Kidney tubule cell (primary cell): ENCODE measurements at places on chromosomes 6 and 20.

GRCh38 chr6:150641398-150642139, 41.9 kb downstream of the PLEKHG1 start:
- DNase-seq, result peak; percentile 42

GRCh38 chr6:39221115-39221514, 8.2 kb downstream of the KCNK5 start:
- DNase-seq, result peak; percentile 32

DNA sequence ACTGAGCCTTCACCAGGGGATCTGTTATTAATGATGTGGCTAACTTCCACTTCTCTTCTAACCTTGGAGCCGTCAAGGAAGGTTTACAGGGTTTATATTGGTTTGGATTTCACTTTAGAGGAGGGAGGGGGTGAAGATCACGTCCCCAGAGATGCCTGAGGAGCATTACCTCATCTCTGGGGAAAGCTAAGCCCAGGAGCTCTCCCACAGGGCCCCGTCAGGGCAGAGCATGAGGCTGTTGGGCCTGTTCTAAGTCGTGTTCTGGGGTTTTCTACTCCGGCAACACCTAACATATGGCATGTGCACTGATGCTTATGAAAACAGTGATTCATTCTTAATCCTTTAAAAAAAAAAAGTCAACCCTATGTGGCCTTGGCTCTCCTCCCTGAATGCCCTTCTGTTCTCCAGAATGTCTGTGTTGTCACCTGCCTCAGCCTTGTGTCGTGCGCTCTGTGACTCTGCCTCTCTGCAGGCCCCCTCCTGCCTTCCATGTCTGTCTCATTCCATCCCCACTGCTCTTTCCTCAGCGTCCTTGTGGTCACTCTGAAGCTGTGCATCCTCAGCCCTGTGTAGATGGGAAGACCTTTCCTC, 97.4 kb upstream of the JARID2 start:
- DNase-seq, result peak; percentile 71

DNA sequence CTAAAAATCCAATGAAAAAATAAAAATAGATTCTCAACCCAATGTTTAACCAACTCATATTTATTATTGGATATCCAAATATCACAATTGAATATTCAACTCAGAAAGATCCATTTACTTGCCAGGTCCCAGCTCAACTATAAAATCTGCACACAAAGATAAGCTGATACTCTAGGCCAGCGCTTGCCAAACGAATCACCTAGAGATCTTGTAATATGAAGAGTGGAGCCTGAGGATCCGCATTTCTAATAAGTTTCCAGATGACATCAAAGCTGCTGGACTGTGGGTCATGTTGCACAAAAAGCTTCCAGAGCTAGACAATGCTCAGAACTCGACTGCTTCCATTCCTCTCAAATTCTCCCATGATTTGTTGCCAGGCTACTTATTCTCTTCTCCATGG, 51.7 kb upstream of the HSF2 start:
- DNase-seq, result no peak

GRCh38 chr20:2753461-2754040, 46.9 kb downstream of the CPXM1 start:
- no peak for DNase-seq

- DNase-seq, result no peak
Measured at GRCh38 chr6:163314791-163315470, 99.6 kb upstream of the QKI start.

- DNase-seq, result peak; percentile 13
Measured at GRCh38 chr6:16420715-16421461, 182.5 kb downstream of the GMPR start.

DNA sequence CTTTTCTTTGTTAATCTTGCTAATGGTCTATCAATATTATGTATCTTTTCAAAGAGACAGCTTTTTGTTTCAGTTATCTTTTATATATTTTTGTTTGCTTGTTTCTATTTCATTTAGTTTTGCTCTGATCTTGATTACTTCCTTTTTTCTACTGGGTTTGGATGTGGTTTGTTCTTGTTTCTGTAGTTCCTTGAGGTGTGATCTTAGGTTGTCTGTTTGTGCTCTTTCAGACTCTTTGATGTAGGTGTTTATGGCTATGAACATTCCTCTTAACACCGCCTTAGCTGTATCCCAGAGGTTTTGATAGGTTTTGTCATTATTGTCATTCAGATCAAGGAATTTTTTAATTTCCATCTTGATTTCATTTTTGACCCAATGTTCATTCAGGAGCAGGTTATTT, 26.8 kb upstream of the TNFAIP3 start:
- no peak for DNase-seq

- no peak for DNase-seq
Measured at GRCh38 chr6:6785163-6785521, 196.6 kb downstream of the LY86 start.

GRCh38 chr6:106253731-106254130, 71.8 kb downstream of the ATG5 start:
- peak; percentile 55 for DNase-seq
